Fibroblast of villous mesenchyme (primary cell): ENCODE measurements at places on chromosomes 1 and 21. TPM values are rescaled to one million over a fixed set of nuclear protein-coding genes. Genes with fewer than 3 reads are reported as not detected.

Gene LRIF1
- 12.9 and 19.4 TPM in 2 replicates for total RNA-seq

Gene CRYBG2
- not detected in 2 replicates for total RNA-seq

Gene OR2T2
- not detected in 2 replicates for total RNA-seq

Gene APOBEC4
- not detected in 2 replicates for total RNA-seq

Gene KCNE1
- under 0.01 and 0.64 TPM in 2 replicates for total RNA-seq

Gene KLHDC8A
- total RNA-seq, result not detected in 2 replicates

Gene GJB4
- total RNA-seq, result not detected in 2 replicates

Gene PLA2G5
- 0.32 TPM in 1 of 2 replicates, not detected in the other for total RNA-seq

Gene VWA5B1
- total RNA-seq, result not detected in 2 replicates
